ENCODE measurements at places on chromosomes 11 and 22.
A peak's percentile ranks its signal among the peaks of the same experiment; 100 is the strongest.

DNA sequence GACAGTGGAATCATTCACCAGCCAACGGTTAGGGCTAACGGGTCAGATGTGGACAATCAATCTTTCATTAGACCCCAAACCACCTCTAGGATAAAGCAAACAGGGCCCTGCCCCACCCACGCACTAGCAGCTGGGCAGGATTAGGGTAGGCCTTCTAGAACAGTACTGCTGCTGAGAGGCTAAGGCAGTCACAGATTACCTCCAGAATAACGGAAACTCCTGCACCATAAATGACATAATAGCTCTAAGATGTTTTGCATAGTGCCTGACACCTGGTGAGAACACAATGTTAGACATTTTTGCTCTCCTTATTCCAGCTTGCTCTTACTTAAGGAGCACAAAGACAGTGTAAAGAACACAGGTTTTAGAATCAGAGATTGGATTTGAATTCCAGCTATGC lies 1.8 kb downstream of the SYTL2 start:
- DNase-seq, result no peak

GRCh38 chr22:46251266-46251665 lies 1.2 kb upstream of the CDPF1 start:
- no peak for DNase-seq

DNA sequence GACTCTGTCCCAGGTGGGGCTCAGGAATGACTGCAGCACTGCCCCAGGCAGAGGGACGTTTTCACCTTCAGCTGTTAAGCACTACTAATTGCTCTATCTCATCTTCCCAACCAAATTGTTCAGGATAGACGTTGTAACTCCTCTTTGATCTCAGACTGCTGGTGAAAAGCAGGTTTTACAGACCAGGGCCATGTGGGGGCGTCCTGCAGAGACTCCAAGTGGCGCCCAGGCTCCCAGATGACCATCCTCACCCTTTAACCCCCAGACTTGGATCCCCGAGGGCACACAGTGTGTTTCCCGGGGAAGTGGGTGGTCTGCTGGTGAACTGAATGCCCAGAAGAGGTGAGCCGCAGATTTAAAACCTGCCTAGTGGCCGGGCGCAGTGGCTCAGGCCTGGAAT lies 23.9 kb downstream of the FADD start:
- peak; percentile 81 for DNase-seq

- DNase-seq, result no peak
Measured at GRCh38 chr11:9017773-9018172, 14.0 kb upstream of the NRIP3 start.

GRCh38 chr11:130535520-130535919 lies 87.1 kb downstream of the ADAMTS15 start:
- DNase-seq, result no peak

DNA sequence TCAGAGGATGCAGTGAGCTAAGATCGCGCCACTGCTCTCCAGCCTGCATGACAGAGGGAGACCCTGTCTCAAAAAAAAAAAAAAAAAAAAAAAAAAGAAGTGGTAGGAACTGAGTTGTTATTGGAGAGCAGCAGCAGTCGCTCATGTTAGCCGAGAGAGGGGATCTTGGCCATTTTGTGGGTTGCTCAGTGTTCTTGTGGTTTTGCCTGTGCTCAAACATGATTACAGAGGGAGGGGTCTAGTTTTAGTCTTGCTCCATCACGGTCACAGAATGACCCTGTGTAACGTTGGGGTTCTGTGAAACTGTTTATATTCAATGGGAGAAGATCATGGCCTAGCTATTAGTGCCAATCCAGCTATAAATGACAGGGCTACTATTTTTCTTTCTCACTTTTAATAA lies 1.9 kb downstream of the DPAGT1 start:
- no peak for DNase-seq

- no peak for DNase-seq
Measured at GRCh38 chr11:9130297-9130696, 38.9 kb upstream of the SCUBE2 start.

GRCh38 chr22:31951194-31952093 lies 7.1 kb downstream of the YWHAH start:
- no peak for DNase-seq

Measured in endodermal cell (in vitro differentiated cells).